ENCODE measurements at places on chromosomes 3 and 15.

DNA sequence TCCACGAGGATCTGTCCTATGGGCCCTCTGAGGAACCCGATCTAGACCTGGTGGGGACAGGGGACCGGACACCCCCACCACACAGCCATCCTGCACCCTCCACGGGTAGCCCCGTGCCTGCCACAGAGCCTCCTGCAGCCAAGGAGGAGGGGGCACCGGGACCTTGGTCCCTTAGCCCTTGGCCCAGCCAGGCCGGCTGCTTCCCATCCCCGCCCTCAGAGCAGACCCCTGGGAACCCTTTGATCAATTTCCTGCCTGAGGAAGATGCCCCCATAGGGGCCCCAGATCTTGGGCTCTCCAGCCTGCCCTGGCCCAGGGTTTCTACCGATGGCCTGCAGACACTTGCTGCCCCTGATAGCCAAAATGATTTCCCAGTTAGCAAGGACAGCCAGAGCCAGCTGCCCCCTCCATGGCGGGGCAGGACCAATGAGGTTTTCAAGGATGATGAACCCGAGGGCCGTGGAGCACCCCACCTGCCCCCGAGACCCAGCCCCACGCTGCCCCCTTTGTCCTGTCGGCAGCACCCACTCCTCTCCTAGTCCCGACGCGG lies 91.5 kb downstream of the TBC1D2B start:
- DNase-seq: no peak

- DNase-seq: no peak
Observed at GRCh38 chr3:89114841-89115223, 7.4 kb downstream of the EPHA3 start.

DNA sequence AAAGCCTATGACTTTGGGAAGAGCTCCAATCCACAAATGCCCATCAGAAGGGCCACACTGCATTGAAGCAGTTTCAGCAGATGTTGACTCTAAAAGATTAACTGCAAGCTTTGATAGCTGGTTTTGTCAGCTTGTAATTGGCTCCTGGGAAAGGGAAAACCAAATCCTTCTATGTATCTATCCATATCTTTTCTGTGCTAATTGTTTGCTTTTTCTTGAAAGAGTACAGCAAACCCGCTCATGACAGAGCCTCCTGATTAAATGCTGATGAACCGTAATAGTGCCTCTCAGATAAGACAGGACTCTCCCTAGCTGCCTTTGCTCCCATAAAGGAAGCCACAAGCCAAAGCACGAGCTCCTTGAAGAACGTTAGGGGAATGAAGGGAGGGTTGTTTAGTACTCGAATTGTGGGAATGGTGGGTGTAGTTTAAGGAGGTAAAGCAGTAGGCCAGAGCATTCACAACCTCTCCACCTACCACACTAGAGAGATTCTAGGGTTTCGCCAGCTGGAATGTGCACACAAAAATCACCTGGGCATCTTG lies 33.6 kb upstream of the LRIG1 start:
- no peak for DNase-seq

DNA sequence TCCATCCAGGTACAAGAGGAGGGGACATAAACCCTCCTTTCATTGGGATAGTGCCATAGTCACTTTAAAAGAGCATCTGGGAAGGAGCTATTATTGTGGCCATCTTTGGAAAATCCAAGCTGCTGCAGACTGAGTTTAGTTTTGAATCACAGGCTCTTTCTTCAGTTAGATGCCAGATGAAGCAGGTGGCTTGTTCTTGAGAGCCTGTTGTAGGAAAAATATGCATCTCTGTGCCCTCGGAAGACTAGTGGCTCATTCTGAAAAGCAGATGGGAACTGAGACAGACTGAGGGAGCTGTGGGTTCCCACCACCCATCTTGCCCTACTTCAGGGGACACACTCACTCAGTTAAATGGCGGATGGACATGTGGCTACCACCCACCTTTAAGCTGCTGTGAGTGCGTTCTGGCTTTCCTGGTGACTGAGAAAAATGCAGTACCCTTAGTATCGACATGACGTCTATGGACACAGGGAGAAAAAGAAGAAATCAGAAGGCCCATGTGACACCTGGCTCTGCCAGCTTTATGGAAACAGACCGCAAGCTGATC lies 50.2 kb downstream of the RARB start:
- no peak for DNase-seq

- no peak for DNase-seq
Observed at GRCh38 chr3:173586166-173586565, 188.6 kb downstream of the NLGN1 start.

- no peak for DNase-seq
Observed at GRCh38 chr3:161940621-161940965, 444.0 kb downstream of the OTOL1 start.

DNA sequence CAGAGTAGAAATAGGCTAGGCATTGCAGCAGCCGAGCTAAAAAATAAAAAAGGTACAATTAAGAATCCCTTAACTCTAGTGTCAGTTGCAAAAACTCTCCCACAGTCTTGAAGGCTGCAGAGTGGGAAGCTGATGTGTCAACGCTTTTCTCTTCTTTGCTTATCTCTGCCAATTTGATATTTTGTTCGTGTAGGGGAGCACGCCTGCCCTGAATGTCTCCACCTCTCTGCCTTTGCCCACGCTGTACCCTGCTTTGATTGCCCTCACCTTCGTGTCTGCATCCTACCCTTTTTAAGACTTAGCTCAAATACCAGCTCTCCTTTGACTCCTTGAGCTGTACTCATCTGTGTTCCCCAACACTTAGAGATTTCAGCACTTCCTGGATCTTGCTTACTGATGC lies 155.4 kb upstream of the CADPS start:
- no peak for DNase-seq

Measured in stimulated activated CD8-positive, alpha-beta memory T cell treated with anti-CD3 and anti-CD28 coated beads, Interleukin-2, amount 100 ng/mL, for 1 hour (primary cell).